ENCODE measurements at places on chromosomes 13 and 19.

- peak; percentile 62 for DNase-seq
Observed at GRCh38 chr13:114132419-114133121, at the start of gene RASA3. RASA3 (minus strand) TSS chr13:114132623; CDS start chr13:114132489, 134 bp downstream.

GRCh38 chr13:27605610-27606200 is 14.6 kb downstream of the LNX2 start:
- DNase-seq = no peak

DNA sequence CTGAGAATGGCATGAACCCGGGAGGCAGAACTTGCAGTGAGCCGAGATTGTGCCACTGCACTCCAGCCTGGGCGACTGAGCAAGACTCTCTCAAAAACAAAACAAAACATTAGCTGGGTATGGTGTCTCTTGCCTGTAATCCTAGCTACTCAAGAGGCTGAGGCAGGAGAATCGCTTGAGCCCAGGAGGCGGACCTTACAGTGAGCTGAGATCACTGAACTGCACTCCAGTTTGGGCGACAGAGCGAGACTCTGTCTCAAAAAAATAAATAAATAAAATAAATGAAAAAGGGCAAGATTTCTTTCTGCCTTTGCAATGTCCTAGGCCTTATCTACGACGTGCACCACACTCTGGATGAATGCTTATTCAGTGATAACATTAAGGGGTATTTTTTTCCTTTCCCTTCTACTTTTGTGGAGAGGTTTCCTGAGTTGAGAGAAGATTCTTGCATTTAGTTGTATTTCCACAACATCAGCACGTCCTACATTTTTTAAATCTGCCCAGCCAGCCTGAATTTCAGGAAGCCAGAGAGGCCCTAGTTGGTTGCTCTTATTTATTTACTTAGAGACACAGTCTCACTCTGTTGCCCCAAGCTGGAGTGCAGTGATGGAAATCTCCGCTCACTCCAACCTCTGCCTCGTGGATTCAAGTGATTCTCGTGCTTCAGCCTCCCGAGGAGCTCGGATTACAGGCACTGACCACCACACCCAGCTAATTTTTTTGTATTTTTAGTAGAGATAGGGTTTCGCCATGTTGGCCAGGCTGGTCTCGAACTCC is 26.1 kb upstream of the OR1M1 start:
- no peak for DNase-seq

- no peak for DNase-seq
Observed at GRCh38 chr13:41026788-41027187, 7.7 kb upstream of the ELF1 start.

DNA sequence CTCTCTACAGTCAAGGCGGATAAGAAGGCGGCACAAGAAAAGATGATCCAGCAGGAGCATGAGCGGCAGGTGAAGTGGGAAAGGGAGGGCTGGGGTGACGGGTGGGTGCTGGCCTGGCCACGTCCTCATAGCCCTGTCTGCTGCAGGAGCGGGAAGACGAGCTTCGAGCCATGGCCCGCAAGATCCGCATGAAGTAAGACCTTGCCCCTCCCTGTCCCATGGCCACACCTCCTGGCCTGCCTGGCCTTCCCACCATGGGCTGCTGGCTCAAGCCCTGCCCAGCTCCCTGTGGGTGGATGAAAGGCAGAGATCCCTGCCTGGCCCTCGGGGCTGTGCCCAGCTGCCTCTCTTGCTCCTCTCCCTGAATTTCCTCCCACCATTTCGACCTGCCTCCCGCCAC is 7.2 kb downstream of the ZNF296 start:
- no peak for DNase-seq

- DNase-seq = no peak
Observed at GRCh38 chr13:74452881-74453280, 318.7 kb upstream of the KLF12 start.

DNA sequence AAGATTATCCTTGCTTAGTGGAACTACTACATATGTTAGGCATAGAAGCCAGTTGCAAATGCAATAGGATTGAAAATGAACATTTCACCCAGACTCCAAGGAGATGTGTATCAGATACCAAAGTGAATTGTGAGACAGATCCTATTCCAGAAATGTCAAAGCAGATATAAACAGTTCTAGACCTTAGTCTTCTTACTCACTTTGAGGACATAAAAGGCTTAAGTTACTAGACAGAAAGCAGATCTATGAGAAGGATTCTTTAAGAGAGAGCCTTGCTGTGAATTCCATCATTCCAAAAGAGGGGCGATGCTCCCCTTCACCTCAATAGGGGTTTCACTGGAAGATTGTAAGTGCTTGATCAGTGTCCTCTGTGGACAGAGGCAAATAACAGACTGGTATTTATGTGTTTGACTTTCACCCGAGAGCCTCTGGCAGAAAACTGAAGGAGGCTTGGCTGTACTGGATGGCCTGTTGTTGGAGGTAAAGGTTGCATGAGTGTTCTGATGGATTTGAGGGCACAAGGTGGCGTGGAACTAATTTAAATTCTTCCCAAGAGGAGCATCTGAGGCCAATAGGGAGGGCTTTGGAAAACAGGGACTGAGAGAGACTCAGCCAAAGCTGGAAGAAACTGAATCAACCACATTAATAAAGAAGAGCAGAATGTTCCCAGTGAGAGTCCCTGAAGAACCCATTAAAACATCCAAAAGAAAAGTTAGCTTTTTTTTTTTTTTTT is 194.8 kb downstream of the DCLK1 start:
- no peak for DNase-seq

All from T-helper 2 cell (primary cell).